ENCODE measurements at places on chromosomes 16 and 17.
A peak's percentile ranks its signal among the peaks of the same experiment; 100 is the strongest.

DNA sequence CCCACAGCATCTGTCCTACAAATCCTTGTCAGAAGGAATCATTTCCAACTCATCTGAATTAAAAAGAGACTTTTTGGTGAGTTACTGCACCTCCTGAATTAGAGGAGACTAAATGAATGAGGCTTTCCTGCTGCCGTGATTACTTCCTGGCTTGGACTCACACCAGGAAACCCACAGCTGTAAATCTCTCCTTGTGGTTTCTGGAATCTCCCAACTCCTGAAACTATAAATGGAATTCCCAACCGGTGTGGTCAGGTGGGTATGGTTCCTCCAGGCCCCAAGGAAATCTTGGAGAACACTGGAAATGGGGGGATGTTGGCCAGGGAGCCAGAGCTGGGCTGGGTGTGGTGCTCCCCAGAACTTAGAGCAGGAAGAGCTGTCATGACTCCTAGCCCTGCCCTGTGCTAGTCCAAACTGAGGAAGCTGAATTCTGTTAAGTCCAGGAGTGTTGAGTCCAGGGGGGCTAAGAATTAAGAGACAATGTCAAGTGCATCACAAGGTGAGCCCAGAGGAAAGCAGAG, 216.4 kb downstream of the GSG1L start:
- no peak for DNase-seq

DNA sequence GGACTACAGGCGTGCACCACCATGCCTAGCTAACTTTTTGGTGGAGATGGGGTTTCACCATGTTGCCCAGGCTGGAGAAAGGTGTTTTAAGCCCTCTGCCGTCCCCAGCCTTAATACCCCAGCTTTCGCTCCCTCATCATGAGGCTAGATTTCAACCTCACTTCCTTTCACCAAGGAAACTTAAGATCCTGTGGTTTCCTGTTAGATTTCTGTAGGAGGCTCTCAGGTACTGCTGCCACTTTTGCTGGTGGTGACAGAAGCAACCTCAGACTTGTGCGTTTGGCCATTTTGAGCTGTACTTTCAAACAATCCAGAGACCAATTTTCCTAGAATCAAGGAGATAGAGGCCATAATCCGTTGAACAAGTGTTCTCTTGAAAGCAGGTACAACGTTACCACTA, 36.2 kb downstream of the MPHOSPH6 start:
- DNase-seq: no peak

DNA sequence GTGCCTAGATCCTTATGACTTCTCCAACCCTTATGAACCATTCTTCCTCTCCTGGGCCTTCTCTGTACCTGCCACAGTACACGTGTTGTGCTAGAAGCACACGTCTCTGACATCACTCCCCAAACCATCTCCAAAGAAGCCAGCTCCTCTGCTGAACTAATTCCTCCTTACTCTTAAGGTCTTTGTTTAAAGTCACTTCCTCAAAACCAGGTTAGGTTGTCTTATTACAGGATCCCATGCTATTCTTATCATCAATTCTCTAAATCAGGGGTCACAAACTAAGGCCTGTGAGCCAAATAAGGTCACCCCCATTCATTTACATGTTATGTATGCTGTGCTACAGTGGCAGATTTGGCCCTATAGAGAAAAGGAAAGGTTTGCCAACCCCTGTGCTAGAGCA, 4.0 kb downstream of the SUPT6H start:
- no peak for DNase-seq

DNA sequence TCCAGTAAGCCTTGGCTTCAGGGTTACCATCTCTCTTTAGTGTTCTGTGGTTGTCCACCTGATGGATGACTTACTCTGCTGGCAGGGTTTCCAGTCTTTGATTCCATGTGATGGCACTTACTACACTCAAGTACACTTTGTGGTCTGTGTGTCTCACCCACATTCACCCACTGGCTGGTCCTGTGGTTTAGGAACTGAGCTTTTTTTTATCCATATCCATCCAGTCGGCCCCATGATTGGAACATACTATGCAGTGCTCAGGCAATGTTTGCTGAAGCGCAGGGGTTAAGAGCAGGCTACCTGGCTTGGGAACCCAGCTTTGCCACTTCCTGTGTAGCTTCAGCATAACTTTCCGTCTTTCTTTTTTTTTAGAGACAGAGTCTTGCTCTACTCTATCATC, 2.8 kb upstream of the FUS start:
- peak; percentile 29 for DNase-seq

DNA sequence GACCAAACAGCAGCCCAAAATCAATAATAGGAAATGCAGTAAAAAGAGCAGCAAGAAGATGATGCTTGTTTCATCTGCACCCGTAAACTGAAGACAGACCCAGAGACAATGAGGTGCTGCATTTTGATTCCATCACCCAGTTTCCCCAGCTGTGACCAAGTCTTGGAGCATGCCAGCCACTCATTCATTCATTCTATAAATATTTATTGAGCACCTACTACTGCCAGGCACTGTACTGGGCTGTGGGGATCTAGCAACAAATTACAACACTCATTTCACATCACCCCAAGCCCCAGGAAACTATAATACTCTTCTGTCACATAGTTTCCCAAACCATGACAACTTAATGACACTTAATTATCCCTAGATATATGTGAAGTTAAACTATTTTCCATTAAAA, 79.2 kb downstream of the TOX3 start:
- DNase-seq: no peak

DNA sequence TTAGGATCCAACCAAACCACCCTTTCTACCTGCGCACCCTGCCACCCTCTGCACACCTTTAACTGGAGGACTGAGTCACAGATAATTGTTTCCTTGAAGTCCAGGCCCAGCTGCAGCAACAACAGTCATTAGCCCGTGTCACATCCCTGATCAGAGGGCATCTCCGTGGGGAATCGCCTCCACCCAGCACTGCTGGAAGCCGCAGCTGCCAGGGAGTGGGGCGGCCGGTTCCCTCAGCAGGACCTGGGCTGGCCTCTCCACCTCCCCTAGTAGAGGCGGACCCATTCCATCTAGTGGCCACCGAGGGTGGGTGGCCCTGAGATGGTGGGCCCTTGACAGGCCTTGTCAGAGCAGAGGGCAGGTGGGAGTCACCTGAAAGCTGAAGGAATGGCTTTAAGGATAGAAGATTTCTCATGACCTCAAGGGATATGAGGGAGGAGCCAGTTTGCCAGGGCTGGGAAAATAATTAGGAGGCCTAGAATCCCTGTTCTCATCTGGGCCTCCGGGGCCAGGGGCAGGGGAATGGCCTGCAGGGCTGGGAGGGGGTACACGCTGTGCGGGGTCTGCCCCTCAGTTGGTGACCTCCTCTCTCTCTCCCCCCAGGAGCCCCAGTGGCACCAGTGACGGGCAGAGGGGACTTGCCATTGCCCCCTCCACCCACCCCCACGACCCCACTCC, 6.2 kb downstream of the PRSS53 start:
- no peak for DNase-seq

DNA sequence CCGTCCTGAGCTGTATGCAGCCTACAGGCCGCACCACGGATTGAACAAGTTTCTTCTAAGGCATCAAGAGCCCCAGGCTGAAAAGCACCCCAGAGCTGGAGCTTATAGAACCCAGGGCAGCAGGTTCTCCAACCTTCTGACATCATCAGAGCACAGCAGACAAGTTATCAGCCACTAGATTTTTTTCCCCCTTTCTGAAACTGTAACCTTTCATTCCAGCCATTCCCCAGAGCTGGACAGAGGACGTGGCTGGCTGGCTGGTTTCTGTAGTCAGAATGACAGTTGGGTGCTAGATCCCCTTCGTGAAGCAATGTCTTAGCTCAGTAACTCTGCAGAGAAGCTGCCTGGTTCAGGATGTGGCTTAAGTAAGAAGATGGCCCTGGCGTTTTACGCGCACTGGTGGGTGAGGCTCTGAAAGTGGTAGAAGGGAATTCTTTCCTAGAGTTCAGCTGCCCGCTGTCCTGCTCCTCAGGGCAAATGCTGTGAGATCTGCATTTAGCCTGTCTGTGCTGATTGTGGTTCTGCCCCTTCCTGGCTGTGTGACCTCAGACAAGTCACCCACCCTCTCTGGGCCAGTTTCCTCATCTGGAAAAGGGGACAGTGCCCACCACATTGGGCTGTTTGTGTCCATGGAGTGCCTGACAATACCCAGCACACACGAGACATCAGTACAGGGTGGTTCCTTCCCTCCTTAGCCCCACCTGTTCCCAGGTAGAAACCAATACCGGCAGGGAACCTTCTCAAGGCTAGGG, 9.1 kb downstream of the DEXI start:
- DNase-seq: no peak

DNA sequence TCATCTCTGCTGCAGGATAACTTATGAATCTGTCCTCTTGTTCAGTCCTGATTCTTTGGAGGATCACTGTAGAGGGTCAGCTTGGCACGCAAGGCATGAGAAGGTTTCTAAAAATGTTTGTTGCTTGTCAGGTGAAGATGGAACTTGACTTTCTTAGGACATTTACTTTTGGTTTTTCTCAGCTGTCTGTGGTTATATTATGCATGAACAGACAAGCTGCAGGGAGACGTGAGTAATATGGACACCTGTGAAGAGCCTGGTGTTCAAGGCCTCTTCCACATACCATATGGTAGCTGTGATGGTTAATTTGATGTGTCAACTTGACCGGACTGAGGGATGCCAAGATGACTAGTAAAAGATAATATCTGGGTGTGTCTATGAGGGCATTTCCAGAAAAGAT, 270.2 kb upstream of the CPHXL start:
- DNase-seq: no peak

GRCh38 chr16:19691161-19691711, 26.8 kb downstream of the KNOP1 start:
- no peak for DNase-seq

DNA sequence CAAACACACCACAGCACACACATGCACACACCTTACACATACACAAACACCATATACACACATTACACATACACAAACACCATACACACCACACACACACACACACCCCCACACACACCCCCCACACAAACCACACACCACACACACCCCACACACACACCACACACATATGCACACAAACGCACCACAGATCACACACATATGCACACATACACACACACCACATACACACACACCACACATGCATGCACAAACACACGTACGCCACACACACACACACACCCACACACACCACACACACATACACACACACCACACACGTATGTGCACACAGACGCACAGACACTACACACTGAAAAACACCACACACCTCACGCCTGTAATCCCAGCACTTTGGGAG, 166.0 kb downstream of the AHSP start:
- no peak for DNase-seq

DNA sequence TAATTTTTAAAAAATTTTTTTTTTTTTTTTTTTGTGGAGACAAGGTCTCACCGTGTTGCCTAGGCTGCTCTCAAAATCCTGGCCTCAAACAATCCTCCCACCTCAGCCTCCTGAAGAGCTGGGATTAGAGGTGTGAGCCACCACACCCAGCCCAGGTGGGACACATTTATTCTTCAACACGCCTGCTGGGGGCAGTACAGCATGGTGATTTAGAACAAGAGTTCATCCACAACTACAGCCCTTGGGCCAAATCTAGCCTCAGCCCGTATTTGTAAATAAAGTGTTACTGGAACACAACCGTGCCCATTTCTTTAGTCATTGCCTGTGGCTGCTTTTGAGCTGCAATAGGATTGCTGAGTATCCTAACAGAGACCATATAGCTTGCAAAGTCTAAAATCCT, 92.8 kb downstream of the KATNIP start:
- DNase-seq: peak; percentile 7

DNA sequence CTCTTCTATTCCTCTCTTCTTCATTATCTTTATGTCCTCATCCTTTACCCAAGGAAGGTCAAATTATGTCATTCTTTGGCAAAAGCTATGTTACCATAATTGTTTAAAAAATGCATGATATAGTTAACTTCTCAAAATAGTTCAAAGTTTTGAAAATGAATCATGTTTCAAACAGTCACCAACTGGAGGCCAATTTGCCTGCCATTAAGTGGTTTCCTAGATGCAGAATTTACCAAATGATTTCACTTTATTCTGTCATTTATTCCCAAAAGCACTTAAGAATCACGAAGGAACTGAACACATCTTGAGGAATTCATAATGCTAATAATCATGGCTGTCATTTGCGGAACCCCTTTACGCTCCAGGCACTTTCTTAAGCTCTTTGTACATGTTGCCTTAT, 190.9 kb upstream of the CDH11 start:
- DNase-seq: no peak

GRCh38 chr17:37494971-37495370, 5.3 kb downstream of the DUSP14 start:
- DNase-seq: no peak

DNA sequence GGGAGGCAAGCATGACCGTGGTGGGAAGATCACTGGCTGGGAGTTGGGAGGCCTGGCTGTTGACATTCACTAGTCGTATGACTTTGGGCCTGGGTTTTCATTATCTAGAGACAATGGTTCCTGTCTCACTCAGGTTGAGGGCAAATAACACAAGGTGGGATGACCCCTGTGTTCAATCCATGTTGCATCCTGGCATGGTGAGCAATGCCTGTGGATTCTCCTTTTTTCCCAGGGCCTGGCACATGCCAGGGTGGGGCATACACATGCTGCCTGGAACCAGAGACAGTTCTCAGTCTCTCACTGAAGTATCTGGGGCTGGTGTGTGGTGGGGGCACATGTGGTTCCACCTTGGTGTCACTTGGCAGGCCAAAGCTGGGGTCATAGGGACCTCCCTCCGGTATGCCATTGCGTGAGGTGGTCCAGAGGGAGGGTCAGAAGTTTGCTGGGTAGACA, 5.4 kb downstream of the THRA start:
- no peak for DNase-seq

GRCh38 chr16:89822188-89823086, 5.8 kb upstream of the SPIRE2 start:
- DNase-seq: no peak

- DNase-seq: no peak
Measured at GRCh38 chr16:19909750-19910322, 25.2 kb upstream of the GPRC5B start.

GRCh38 chr17:5541610-5542202, 42.6 kb downstream of the NLRP1 start:
- DNase-seq: no peak

DNA sequence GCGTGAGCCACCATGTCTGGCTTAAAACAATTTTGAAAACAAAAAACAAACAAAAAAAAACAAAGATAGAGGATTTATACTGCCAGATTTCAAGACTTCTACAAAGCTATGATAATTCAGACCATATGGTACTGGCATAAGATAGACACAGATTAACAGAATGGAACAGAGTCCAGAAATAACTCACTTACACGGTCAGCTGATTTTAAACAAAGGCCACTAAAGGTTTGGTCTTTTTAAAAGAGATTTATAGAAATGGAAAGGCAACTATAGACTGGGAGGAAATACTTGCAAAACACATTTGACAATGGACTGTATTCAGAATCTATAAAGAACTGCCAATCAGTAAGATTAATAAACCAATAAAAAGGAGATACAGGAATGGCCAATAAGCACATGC, 48.6 kb upstream of the MNT start:
- DNase-seq: no peak

DNA sequence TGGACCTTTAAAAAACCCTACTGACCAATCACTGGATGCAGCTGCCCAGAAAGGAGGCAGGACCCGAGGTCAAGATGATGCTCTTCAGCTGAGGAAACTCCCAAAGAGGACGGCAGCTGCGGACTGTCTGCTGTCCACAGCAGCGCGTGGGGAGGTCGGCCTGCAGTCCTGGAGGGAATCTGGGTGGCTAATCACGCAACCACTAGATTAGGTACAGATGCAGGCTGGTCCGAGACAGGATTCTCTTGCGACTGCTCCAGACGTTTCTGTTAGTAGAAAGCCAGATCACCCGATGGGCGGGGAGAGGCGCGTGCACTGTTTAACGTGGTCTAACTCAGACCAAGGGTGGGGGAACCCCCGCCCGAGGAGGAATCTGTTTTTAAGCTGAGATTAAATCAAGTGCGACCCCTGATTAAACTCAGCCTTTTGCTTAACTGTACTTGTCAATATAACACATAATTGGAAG, 8.8 kb downstream of the CTRB2 start:
- DNase-seq: peak; percentile 24
